Right ventricle myocardium inferior (tissue), 1 donor: ENCODE measurements at places on chromosomes 7 and 10.

GRCh38 chr10:2881720-2882620, 185.4 kb upstream of the PFKP start:
- no peak for DNase-seq

- DNase-seq = no peak
Measured at GRCh38 chr10:35735412-35735811, 93.3 kb upstream of the FZD8 start.

- no peak for DNase-seq
Measured at GRCh38 chr10:104322416-104322782, 15.9 kb downstream of the ITPRIP start.

GRCh38 chr7:135434047-135434446, 75.9 kb downstream of the CNOT4 start:
- DNase-seq = no peak

DNA sequence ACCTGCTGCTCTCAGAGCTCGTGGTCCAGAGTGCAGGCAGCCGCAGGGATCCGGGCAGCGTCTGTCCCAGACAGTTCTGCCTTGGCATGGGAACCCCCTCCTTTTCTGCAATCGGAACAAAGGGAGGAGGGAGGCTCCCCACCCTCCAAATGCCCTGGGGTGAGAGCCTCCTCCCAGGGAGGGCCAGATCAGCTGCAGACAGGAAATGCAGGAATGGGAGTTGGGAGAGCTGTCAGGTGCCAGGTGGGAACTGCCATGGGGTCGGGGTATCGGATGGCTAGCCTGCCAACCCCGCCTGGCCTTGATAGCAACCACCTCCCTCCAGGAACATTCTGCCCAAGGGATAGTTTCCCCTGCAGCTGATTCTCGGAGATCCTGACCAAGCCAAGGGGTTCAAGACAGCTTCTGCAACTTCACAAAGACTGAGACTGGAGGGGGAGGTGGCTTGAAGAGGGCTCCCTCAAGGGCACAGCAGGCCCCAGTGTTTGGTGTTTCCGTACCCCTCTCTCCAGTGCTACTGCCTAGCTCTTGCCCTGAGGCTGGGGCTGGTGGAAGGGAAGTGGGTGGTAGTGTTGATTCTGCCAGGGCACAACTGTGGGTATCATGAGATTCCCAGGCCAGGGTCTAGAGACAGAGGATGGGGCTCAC, at the start of gene CALML5:
CALML5 (minus strand) TSS at position 78 of the 648 bp plus-strand sequence. CDS start 132 bp downstream, outside the sequence.
- no peak for DNase-seq

- no peak for DNase-seq
Measured at GRCh38 chr7:31758755-31759154, 71.7 kb downstream of the PPP1R17 start.

- no peak for DNase-seq
Measured at GRCh38 chr10:62043421-62044021, 142.0 kb downstream of the ARID5B start.

DNA sequence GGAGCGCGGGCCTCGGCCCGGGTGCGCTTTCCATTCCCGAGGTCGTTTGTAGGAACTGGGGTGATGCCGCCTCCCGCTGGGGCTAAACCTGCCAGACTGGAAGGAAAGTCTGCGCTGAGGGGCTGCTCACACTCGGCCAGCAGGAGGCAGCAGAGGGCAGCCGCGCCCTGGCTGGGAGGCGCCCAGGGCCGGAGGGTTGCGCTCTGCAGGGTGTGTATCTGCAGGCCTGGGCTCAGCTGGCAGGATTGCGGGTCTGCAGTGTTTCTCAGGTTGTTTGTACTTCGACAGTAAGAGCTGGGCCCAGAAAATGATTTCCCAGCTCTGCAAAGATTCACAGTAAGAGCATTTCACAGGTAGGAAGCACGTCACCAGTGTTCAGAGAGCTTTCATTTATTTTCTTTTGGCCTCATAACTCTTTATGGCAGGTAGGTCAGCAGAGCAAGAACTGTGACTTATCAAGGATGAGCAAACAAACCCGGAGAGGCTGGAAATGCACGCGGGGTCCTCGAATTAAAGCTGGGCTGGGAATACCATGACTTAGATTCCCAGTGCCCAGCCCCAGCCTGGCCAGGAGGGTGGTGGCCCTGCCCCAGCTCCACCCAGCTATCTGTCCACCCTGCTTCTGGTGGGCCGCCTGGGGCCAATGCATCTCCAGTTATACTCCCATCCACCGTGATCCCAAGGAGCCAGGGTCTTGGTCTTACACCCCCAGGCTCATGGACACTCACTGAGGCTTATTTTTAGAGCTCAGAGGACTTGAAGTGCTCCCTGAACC, 15.2 kb upstream of the PPP2R2D start:
- peak; percentile 91 for DNase-seq

- DNase-seq = no peak
Measured at GRCh38 chr10:43427166-43427825, 9.6 kb upstream of the ZNF487 start.

- DNase-seq = peak; percentile 78
Measured at GRCh38 chr10:104300736-104301292, 31.8 kb downstream of the GSTO2 start.

GRCh38 chr7:123772652-123773051, 23.8 kb upstream of the WASL start:
- DNase-seq = no peak

DNA sequence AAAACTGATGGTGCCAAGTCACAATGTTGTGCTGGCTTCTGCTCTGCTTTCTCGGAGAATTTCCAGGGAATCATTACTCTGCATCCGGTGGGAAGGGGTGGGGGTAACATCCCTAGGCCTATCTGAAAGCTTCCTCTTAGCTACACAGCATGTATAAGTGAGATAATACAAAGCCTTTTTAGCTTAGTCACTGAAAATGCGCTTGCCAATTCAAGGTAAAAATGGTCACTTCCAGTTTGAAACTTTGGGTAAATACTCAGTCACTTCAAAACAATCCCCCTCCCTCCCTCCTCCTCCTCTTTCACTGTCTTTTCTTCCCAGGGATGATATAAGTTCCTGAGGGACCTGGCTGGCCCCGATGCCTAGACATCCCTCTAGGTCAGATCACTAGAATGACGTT, 57.3 kb upstream of the APBB1IP start:
- DNase-seq = no peak

DNA sequence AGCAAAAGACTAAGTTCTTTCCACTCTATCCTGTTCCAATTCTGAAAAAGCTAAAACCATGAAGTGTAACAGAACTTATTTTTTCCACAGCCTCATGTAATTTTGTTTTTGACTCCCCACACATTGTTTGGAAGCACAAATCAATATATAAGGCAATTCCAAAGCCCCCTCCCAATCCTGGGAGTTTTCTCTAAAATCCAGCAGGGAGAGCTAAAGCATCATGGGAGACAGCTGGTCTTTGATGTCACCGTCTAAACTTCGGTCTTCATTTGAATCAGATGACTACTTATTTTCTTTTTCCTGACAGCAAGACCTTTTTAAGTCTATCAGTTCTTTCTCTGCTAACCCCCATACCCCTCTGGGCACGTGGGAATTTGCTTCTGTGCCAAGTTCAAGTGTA, 33.3 kb upstream of the PON1 start:
- no peak for DNase-seq

- no peak for DNase-seq
Measured at GRCh38 chr7:99312316-99313203, 13.1 kb upstream of the ARPC1A start.

DNA sequence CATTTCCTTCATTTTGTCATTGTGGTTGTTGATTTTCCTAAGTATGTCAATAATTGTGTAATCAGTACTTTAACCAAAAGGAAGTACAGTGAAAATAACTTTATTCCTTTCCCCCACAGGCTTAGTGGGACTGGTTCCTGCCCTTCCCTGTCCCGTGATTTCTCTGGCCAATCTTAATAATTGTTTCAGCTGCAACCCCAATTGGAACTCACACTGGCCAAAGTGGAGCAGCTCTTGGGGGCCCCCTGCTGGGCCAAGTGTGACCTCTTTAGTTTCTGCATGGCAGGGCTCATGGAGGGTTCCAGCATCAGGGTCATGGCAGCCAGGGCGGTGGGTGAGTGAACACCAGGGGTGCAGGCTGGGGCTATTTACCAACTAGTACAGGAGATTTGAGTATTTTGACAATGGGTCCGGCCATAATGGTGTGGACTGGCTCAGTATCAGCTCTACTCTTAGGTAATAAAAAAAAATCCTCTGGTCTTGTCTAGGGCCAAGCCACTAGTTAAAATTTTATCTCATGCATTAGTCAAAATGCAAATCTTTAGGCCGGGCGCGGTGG, 31.7 kb downstream of the CYCS start:
- DNase-seq = peak; percentile 78

- no peak for DNase-seq
Measured at GRCh38 chr10:5545011-5545410, 20.2 kb downstream of the CALML3 start.

- no peak for DNase-seq
Measured at GRCh38 chr7:30970074-30970473, 6.3 kb downstream of the GHRHR start.

DNA sequence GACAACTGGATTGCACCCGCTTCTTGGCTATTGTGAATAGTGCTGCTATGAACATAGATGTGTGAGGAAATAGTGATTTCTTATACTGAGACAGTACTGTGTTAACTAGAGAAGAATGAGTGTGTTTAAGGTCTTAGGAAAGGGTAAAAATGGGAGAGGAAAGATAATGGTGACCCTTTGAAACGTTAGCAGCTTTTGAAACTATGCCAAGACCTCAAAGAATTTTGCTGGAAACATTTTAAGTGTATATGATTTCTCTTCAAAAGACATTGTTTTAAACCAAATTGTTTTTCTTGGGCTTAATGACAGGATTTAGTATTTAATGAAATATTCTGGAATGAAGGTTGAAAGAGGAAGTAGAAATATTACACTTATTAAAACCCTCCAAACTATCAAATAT, 100.8 kb upstream of the ARHGAP21 start:
- no peak for DNase-seq

GRCh38 chr10:70197235-70197945, 27.1 kb upstream of the SAR1A start:
- no peak for DNase-seq

DNA sequence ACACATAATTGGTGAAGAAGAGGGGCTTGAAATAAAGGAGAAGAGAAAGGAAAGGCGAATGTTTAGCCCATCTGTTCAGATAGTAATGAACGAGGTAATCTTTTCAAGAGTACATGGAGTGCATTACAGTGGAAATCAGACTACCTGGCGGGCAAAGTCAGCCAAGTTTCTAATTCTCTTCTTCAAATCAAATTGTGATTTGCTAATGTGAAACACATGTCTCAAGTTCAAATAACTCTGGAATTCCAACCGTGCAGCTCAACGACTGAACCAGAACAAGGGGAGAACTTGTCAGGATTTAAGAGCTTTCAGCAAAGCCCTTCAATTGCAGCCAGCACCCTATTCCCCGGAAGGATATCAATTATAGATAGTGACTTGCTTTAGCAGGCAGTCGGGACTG, 216.9 kb downstream of the GLI3 start:
- no peak for DNase-seq

DNA sequence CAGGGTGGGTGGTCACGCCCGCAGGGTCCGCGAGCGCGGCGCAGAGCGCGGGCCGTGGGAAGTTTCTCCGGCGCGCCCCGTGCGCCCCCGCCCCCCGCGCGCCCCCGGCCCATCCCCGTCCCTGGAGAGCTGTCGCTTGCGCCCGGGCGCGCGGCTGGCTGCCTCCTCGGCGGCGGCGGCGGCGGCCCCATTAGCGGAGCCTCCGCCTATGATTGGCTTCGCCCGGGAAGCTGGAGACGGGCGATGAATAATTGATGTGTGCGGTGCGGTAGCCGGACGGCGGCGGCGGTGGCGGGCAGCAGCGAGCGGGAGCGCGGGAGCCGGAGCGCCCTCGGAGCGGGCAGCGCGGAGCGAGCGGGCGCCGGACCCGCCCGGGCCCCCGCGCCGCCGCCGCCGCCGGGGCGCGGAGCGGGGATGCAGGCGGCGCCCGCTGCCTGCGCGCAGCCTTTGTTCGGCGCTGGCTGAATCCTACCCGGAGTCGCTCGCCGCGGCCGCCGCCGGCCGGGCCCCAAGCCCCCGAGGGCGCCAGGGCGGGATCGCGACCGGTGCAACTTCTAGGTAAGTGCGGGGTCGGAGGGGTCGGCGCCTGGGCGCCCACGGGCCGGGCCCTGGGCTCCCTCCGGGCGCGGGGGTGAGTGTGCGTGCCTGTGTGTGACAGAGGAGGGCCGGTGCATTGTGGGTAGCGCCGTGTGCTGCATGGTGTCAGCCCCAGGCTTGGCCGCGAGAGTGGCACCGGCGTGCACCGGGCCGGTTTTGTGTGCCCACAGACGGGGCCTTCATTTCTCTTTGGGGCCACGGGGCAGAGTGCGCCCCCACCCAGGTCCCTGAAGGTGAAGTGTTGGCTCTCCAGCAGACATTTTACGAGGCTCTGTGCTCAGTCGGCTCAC, 103.8 kb upstream of the PPIF start:
- peak; percentile 78 for DNase-seq

- DNase-seq = no peak
Measured at GRCh38 chr7:155333346-155334234, 35.9 kb downstream of the INSIG1 start.

GRCh38 chr7:157462840-157463239, 126.0 kb downstream of the DNAJB6 start:
- no peak for DNase-seq

- DNase-seq = no peak
Measured at GRCh38 chr10:62261666-62262065, 7.0 kb downstream of the RTKN2 start.

DNA sequence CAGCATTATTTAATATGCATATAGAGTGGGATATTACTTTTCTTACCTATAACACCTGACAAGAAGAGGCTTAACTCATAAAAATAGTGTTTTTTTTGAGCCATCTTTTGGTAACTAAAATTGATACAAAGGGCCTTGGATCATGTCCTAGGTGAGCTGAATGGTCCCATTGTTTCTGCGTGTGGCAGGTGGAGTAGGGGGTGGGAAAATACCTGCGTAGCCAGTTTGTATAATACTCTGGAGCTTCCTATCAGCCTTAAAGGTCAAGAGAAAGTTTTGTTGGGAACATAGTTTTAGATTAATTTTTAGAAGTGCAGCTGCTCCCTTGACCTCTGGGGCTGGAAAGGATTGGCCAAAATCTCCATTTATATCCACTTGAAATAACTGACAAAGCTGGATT, 244.6 kb downstream of the PHTF2 start:
- no peak for DNase-seq

DNA sequence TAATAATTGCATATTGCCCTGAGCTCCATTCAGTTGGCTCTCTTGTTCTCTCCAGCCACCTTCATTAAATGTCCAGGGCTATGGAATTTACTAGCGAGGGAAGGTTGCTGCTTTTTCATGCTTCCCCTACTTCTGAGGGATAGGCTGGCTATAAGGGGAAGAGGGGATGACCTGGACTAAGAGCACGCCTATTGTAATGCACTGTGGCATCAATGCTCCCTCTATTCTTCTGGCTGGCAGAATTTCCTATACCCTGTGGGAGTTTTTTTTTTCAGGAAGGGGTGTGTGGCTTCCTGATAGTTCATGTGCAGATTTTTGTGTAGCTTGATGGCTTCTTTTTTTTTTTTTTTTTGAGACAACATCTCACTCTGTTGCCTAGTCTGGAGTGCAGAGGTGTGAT, 155.8 kb downstream of the SND1 start:
- no peak for DNase-seq

DNA sequence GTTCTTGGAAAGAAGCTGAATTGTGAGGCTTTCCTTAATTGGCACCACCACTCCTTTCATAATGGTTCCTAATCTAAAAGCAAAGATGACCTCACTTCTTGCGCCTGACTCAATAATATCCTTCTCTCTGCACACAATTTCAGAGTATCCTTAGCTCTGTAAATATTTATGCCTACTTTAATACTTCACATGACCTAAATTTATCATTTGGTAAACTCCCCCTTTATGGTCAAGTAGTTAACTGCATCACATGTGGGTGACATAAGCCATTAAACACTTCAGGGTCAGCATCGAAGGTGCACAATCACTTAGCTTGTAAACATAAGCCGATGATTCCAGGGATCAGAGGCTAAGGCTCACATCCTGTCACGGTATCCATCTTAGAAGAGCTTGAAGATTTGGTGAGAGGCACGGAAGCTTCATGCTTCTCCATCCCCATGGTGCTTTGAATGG, 7.3 kb upstream of the RHOBTB1 start:
- no peak for DNase-seq
